Astrocyte (in vitro differentiated cells and primary cell): ENCODE measurements at places on chromosomes 12 and 14.
A peak's percentile ranks its signal among the peaks of the same experiment; 100 is the strongest.

- DNase-seq: no peak
Observed at GRCh38 chr12:45076417-45077026, 25.6 kb upstream of the DBX2 start.

GRCh38 chr12:58513301-58513834 is 406.9 kb downstream of the LRIG3 start:
- DNase-seq: no peak

- peak; percentile 58 for DNase-seq
Observed at GRCh38 chr12:8078398-8078797, 3.7 kb upstream of the NECAP1 start.

GRCh38 chr14:77917491-77918201 is 117.7 kb downstream of the ADCK1 start:
- DNase-seq: no peak

- no peak for DNase-seq
Observed at GRCh38 chr12:103279444-103279843, 216.3 kb downstream of the C12orf42 start.

- no peak for DNase-seq
Observed at GRCh38 chr14:86035882-86036281, 505.9 kb downstream of the FLRT2 start.

GRCh38 chr12:27220055-27220987 is 23.8 kb upstream of the STK38L start:
- DNase-seq: peak; percentile 14

GRCh38 chr14:74765721-74766120 is 2.6 kb downstream of the YLPM1 start:
- DNase-seq: no peak

GRCh38 chr12:81245907-81246570 is 168.2 kb downstream of the ACSS3 start:
- no peak for DNase-seq

DNA sequence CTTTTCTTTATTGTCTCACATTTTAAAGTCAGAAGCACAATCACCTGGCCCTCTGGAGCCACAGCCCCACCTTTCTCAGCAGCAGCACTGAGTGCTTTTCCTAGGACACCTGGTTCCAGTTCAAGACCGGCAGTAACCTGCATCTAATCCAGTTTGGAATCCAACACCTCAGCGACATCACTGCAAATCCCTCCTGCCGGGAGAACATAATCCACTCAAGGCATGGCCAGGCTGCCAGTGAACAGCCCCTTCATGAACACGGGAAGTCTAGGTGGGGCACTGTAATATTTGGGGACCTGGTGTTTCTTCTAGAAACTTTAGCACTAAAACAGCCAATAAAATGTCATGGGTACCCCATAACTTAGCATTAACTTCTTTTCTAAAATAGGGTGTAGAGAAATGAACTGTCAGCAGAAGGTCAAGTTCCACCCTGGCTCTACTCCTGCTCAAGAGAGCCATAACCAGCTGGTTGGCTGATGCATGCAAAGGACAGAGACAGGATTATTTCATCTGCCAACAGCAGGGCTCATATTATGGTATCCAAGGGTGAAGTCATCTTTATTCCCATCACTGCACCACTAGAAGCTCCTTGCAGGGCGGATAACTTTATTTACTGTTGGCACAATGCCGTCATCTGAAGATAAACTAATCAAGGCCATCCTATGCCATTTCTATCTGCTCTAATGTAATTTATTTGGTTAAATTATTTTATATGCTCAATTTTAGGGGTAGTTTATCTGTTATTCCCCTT is 76.7 kb downstream of the TTC7B start:
- no peak for DNase-seq

DNA sequence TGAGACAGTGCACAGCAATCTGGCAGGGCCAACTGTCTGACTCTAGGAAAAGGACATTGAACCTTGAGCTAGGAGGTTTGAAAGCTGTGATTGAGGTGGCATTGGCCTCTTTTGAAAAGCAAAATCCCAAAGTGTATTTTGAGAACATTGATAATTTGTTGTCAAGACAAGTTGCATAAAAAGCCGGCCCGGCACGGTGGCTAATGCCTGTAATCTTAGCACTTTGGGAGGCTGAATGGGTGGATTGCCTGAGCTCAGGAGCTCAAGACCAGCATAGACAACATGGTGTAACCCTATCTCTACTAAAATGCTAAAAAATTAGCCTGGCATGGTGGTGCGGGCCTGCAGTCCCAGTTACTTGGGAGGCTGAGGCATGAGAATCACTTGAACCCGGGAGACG is 331.6 kb downstream of the DUSP6 start:
- no peak for DNase-seq

- DNase-seq: no peak
Observed at GRCh38 chr14:81005540-81006228, 50.3 kb downstream of the TSHR start.

DNA sequence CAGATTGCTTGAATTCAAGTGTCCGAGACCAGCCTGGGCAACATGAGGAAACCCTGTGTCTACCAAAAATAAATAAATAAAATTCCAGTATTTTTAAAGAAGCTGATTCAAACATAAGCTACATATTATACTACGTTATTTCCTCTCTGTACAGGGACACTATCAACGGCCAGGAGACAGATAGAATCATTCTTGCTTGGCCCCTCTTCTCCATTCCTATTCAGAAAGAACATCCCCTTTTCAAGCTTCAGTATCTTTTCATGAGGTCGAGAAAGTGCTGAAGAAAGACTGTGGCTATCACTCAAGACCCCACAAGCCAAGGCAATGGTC is 314 bp upstream of the DHRS7 start:
- DNase-seq: no peak

DNA sequence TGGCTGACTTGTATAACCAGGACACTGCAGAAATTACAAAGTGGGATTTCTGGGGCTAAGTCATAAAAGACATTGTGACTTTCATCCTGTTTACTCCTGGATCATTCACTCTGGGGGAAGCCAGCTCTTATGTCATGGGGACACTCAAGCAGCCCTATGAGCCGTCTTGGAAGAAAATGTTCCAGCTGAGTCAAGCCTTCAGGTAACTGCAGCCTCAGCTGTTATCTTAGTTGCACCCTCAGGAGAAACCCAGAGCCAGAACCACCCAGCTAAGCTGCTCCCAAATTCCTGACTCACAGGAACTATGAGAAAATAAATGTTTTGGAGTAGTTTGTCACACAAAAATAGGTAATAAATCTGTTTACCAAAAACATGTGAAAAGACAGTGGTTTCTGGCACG is 43.1 kb upstream of the GXYLT1 start:
- DNase-seq: no peak

GRCh38 chr12:51593539-51593938 is 2.5 kb downstream of the SCN8A start:
- DNase-seq: peak; percentile 55

GRCh38 chr12:11959117-11959823 is 111.5 kb upstream of the BCL2L14 start:
- peak; percentile 31 for DNase-seq

- DNase-seq: peak; percentile 48
Observed at GRCh38 chr14:91173221-91173670, 59.4 kb downstream of the DGLUCY start.

DNA sequence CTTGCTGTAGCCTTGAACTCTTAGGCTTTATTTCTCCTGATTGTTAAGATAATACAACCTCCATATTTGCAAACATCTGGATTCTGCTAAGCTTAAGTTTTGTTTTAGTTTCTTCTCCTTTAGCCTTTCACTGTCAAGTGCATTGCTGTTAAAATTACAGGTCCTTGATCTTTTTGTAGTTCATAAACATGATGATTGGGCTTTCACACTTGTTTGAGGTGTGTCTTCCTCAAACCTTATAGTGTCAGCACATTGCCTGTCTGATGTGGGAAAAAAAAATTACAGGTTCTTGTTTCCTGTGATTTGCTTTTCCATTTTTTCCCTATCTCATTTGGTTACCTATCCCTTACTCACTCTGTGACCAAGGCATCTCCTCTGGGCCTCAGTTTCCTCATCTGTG is 59.2 kb downstream of the BICDL1 start:
- DNase-seq: no peak

DNA sequence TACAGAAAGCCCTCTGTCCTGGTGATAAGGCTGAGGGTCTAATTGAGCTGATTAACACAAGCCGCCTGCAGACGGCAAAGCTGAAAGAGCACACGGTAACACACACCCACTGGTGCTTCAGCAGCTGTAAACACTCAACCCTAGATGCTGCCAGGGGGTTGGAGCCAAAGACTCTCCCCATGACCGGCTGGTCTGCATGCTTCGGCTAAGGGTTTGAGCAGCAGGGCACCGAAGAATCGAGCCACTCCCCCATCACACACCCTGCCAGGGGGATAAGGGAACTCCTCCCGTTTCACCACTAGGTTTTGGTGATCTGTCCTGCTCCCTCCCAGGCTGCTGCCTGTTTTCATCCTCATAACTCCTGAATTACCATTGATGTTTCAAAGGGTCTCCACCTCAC is 141.0 kb upstream of the OVCH1 start:
- no peak for DNase-seq

DNA sequence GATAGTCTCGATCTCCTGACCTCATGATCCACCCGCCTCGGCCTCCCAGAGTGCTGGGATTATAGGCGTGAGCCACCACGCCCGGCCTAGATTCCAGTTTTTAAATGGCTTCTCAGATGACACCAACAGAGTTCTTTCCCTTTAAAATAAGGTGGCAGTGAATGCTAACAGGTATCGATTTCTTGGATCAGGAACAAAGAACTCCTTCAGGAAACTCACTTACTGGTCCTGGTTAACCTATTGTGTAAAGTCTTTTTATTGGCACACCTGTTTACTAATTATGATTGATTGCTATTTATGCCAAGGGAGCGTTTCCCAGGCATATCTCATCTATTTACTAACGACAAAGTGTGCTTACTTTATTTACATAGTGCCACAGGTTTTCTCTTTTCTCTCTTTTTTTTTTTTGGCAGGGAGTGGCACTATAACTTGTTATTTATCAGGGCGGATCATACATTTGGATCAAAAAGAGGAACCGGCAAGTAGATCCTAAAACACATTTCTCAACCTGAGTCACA is 89.7 kb downstream of the GLT1D1 start:
- DNase-seq: no peak

GRCh38 chr12:6465467-6466183 is 4.9 kb downstream of the VAMP1 start:
- peak; percentile 41 for DNase-seq

- DNase-seq: no peak
Observed at GRCh38 chr12:65715961-65716360, 108.3 kb upstream of the HMGA2 start.

GRCh38 chr12:52585946-52586345 is 12.3 kb upstream of the KRT74 start:
- no peak for DNase-seq

DNA sequence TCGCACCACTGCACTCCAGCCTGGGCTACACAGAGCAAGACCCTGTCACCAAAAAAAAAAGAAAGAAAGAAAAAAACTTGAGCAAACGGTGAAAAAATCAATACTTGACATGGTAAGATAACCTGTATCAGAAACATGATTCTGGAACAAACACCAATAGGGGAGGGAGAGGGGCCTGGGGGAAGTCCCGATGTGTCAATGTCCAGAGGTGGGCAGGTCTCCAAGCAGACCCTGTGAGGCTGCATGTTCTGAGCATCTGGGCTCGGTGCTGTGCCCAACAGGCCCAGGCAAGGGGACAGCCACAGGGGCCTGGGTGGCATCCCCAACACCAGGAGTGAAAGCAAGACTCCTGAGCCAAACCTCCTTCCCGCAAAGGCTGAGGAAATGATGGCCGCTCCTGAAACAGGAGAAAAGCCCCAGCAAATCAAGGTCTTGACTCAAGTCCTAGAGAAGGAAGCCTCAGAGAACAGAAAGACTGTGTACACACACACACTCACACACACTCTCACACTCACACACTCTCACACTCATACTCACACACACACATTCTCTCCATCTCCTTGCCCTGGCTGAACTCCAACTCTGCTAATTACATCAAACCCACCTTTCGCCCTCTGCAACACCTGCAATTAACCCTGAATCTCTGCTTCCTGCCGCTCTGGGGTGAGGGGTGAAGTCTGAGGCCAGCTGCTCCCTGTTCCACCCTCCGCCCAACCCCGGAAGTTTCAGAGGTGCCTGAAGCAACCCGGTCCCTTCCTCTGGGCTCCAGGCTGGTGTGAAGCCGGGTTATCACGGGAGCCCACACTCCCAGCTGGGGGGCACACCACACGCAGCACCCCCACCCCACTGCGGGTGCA is 20.4 kb downstream of the CCDC88C start:
- no peak for DNase-seq

- DNase-seq: peak; percentile 41
Observed at GRCh38 chr12:3034067-3034750, 43.0 kb upstream of the TSPAN9 start.

GRCh38 chr12:47878918-47879481 is 25.8 kb downstream of the VDR start:
- DNase-seq: no peak

DNA sequence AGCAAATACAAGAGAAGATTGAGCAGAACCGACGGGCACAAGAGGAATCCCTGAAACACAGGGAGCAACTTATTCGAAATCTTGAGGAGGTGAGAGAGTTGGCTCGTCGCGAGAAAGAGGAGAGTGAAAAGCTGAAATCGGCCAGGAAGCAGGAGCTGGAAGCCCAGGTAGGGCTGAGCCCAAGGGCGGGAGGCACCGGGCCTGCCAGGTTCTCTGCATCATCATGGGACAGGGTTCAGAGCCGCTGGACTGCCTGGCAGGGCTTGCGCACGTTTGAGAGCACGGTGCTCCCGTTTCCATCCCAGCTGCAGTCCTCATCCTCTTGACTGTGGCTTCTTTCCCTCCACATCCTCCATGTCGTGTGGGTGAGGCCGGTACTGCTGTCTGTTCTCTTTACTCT is 14.4 kb downstream of the TCHP start:
- DNase-seq: no peak

DNA sequence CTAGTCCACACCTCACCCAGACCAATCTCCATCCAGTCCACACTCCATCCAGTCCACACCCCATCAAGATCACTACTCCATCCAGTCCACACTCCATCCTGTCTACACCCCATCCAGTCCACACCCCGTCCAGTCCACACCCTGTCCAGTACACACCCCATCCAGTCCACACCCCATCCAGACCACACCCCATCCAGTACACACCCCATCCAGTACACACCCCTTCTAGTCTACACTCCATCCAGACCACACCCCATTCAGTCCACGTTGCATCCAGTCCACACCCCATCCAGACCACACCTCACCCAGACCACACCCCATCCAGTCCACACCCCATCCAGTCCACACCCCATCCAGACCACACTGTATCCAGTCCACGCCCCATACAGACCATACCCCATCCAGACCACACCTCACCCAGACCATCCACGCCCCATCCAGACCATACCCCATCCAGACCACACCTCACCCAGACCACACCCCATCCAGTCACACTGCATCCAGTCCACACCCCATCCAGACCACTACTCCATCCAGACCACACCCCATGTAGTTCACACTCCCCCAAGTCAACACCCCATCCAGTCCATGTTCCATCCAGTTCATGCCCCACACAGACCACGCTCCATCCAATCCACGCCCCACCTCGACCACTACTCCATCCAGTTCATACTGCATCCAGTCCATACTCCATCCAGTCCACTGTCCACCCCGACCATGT is 116.6 kb upstream of the RTL1 start:
- no peak for DNase-seq

- DNase-seq: no peak
Observed at GRCh38 chr14:104282332-104283196, 144.2 kb downstream of the KIF26A start.
